ENCODE measurements at places on chromosomes 4 and X. TPM values are rescaled to one million over a fixed set of nuclear protein-coding genes. Genes with fewer than 3 reads are reported as not detected.

MAGEA2 gene
- polyA plus RNA-seq, result 1.8 TPM

POLN gene
- 1.1 TPM for polyA plus RNA-seq

FRMPD3 gene
- polyA plus RNA-seq, result 0.32 TPM

CT45A9 gene
- polyA plus RNA-seq, result not detected

QRFPR gene
- 1.0 TPM for polyA plus RNA-seq

ITM2A gene
- polyA plus RNA-seq, result not detected

HSD17B13 gene
- not detected for polyA plus RNA-seq

RGN gene
- polyA plus RNA-seq, result not detected

GPR82 gene
- polyA plus RNA-seq, result not detected

FDCSP gene
- polyA plus RNA-seq, result not detected

TCEAL3 gene
- polyA plus RNA-seq, result 38.2 TPM

TCEAL7 gene
- polyA plus RNA-seq, result 193 TPM

ASB12 gene
- polyA plus RNA-seq, result 1.5 TPM

CTAG1A gene
- polyA plus RNA-seq, result not detected

SSX3 gene
- not detected for polyA plus RNA-seq

NDST3 gene
- 4.0 TPM for polyA plus RNA-seq

KLHL4 gene
- 4.7 TPM for polyA plus RNA-seq

P2RY8 gene
- not detected for polyA plus RNA-seq

NEIL3 gene
- not detected for polyA plus RNA-seq

NUDT11 gene
- polyA plus RNA-seq, result 118 TPM

ETNPPL gene
- 0.45 TPM for polyA plus RNA-seq

HPGD gene
- polyA plus RNA-seq, result 18.7 TPM

TSPAN5 gene
- polyA plus RNA-seq, result 18.8 TPM

DUX4 gene
- not detected for polyA plus RNA-seq

DGKK gene
- 1.3 TPM for polyA plus RNA-seq

BEX4 gene
- polyA plus RNA-seq, result 417 TPM

FAM9B gene
- not detected for polyA plus RNA-seq

NUP62CL gene
- 3.4 TPM for polyA plus RNA-seq

CXCL3 gene
- polyA plus RNA-seq, result 1.1 TPM

TCEAL6 gene
- polyA plus RNA-seq, result not detected

CLTRN gene
- polyA plus RNA-seq, result 1.1 TPM

GRK4 gene
- polyA plus RNA-seq, result 17.4 TPM

NPY5R gene
- polyA plus RNA-seq, result 2.3 TPM

TCEAL2 gene
- not detected for polyA plus RNA-seq

PDE6B gene
- polyA plus RNA-seq, result 3.2 TPM

NHSL2 gene
- polyA plus RNA-seq, result 1.5 TPM

SSX5 gene
- not detected for polyA plus RNA-seq

FGG gene
- polyA plus RNA-seq, result not detected

OPRPN gene
- polyA plus RNA-seq, result not detected

FAM9C gene
- not detected for polyA plus RNA-seq
